ENCODE measurements at places on chromosomes 12 and 14. TPM values are rescaled to one million over a fixed set of nuclear protein-coding genes. Genes with fewer than 3 reads are reported as not detected.

Gene SOAT2
- total RNA-seq = 1.6 TPM

GRCh38 chr12:11596141-11596540 lies 53.3 kb upstream of the ETV6 start:
- DNase-seq = no peak

Gene AACS
- total RNA-seq = 11.5 TPM

GRCh38 chr14:105053421-105053820 lies 11.8 kb downstream of the GPR132 start:
- no peak for DNase-seq

GRCh38 chr14:21072781-21073339 lies 2.8 kb downstream of the ARHGEF40 start:
- no peak for DNase-seq

Measured in T-cell (primary cell).